NCI-H510A treated with DMSO at 0.1 percent for 48 hours (cell line): ENCODE measurements at places on chromosomes 16 and 17.
A peak's percentile ranks its signal among the peaks of the same experiment; 100 is the strongest.

DNA sequence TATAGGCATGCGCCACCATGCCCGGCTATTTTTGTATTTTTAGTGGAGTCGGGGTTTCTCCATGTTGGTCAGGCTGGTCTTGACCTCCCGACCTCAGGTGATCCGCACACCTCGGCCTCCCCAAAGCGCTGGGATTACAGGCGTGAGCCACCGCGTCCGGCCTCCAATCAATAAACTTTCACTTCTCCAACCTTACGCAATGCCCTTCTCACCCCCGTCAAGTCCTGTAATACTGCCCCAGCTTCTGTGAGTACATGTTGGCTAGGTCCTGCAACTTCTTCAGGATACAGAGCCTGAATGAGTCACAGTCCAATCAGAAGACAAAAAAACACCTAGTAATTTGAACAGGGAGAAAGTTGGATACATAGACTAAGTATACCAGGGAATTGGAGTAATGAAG, 47.1 kb upstream of the PHOSPHO1 start:
- no peak for DNase-seq

DNA sequence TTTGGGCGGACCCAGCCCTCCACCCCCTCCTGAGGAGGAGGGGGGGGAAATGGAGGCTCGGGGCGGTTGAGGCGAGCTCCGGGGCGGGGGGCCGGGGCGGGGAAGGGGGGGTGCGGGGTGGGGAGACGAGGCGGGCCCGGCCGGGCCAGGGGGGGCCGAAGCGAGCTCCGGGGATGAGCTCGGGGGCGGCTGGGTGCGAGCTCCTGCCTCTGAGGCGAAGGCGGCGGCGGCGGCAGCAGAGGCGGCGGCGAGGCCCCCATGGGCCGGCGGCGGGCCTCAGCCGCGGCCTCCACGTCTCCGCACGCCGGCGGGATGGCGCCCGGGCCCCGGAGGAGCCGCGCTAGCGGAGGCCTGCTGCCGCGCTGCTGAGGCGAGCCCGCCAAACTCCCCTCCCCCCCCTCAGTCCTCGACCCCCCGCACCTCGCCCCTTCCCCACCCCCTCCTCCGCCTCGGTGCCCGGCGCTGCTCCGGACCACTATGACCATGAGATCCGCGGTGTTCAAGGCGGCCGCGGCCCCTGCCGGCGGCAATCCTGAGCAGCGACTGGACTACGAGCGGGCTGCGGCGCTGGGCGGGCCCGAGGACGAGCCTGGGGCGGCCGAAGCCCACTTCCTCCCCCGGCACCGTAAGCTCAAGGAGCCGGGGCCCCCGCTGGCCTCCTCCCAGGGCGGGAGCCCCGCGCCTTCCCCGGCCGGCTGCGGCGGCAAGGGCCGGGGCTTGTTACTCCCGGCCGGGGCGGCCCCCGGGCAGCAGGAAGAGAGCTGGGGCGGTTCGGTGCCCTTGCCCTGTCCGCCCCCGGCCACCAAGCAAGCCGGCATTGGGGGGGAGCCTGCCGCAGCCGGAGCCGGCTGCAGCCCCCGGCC, 596 bp downstream of the MSL1 start:
- DNase-seq: no peak

- DNase-seq: no peak
Measured at GRCh38 chr16:31149894-31150890, at the start of gene PRSS36. TSS of gene PRSS36 (minus strand) at chr16:31150066. CDS start at chr16:31150035, 31 bp downstream.

DNA sequence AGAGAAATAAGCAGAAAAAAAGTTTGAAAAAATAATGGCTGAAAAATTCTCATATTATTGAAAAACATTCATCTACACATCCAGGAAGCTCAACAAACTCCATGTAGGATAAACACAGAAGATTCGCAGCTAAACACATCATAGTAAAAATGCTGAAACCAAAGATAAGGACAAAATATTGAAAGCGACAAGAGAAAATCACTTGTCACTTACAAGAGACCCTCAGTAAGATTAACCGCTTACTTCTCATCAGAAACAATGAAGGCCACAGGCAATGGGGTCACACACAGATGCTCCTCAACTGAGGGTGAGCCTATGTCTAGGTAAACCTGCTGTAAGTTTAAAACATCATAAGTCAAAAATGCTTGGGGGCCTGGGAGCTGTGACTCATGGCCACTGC, 38.1 kb upstream of the METRNL start:
- DNase-seq: no peak

DNA sequence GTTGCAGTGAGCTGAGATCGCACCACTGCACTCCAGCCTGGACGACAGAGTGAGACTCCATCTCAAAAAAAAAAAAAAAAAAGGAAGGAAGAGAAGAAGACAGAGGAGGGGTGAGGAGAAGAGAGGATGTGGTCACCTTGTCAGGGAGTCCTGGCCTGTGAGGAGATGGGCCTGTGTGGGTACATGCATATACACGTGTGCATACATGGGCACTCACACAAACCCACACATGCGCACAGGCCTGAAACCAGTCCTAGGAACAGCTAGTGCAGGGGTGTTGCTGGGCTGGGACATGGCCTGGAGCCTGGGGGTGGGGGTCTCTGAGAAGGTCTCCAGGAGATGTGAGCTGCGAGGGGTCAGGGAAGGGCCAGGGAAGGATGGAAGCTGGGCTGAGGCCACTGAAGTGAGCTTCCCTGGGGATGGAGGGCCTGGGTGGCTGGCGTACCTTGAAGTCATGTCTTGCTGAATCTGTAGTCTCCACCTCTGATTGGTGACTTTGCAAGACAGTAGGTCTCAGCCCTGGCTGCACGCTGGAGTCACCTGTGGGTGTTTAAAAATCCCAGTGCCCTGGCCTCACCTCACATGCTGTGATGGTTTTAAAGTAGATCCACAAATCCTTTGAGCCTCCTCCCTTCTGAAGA, 72.4 kb downstream of the MRM1 start:
- DNase-seq: no peak

DNA sequence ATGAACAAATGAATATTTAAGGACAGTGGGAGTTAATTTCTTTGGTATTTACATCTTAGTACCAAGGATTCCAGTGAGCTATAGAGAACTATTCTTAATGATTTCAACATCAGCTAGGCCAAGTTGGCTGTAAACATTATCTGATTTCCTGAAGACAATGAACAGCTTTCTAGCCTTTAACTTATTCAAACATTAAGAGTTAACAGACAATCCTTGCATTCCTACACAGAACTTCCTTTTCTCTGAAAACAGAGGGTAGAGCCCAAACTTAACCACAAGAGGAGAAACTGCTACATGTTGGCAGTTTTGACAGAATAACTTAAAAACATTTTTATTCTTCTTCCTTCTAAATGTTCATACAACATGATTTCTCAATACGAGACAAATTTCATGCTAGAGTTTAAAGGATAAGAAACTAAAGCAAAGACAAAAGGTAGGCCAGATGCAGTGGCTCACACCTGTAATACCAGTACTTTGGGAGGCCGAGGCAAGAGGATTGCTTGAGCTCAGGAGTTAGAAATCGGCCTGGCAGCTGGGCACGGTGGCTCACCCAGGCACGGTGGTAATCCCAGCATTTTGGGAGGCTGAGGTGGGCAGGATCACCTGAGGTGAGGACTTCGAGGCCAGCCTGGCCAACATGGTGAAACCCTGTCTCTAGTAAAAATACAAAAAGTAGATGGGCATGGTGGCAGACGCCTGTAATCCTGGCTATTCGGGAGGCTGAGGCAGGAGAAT, 4.4 kb downstream of the CRLF3 start:
- no peak for DNase-seq

DNA sequence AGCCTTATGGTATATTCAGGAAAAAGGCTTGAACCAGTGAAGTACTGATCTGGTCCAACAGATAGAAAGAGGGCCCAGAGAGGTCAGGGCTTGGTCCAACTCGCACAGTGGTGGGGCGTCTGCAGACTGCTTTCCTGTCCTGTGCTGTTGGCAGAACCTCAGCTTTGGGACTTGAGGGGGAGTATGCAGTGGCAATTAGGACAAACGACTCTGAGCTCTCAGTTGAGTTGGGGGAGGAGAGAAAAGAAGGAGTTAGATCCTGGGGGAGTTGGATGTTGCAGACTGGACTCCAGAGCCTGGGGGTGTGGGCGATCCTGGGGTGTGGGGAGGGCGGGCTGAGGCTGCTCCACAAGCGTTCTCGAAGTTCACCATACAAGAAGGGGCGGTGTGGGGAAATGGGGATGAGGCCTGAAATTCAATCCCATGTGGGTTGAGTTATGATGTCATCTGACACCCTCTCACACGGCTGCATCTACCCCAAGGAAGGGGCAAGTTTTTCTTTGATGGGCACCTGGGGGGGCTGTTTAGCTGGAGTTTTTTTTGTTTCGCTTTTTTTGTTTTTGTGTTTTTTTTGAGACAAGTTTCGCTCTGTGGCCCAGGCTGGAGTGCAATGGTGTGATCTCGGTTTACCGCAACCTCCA, 14.6 kb downstream of the GRB7 start:
- no peak for DNase-seq

GRCh38 chr16:75292691-75293090, 41.3 kb upstream of the BCAR1 start:
- DNase-seq: no peak

GRCh38 chr16:83549316-83550182, 258.2 kb upstream of the HSBP1 start:
- DNase-seq: no peak

- no peak for DNase-seq
Measured at GRCh38 chr16:79876332-79876730, 275.8 kb upstream of the MAF start.

DNA sequence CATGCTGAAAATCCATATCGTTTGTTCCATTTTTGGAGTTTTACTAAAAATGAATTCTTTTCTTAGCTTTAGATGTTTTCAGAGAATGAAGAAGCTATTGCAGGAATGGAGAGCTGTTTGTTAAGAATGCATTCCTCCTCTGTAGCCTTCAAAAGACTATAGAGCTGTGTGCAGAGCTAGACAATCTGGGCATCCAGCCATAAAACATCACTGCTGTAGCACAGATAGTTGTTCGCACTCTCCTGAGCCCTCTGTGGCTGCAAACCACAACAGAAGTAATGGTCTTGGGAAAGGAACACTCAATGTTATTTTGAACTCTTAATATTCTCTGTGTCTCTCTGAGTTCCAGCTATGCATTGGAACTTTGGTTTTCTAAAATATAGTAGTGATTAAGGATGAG, 4.9 kb downstream of the TNRC6C start:
- peak; percentile 20 for DNase-seq

DNA sequence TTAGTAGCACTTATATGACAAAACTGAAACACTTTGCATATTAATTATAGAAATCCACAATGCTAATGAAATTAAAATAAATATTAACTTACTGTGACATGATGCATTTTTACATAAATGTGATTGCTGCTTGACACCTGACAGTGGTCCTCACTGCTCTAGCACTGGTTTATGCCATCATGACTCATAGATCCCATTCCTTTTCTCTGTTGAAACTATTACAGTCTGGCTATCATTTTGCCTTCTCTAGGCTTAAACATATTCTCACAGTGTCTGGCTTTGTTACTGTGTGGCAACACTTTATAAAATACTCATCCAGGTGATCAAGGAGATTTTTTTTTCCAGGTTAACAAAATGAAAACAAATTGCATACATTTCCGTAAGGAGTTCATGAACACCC, 108.0 kb downstream of the MRTFB start:
- no peak for DNase-seq

DNA sequence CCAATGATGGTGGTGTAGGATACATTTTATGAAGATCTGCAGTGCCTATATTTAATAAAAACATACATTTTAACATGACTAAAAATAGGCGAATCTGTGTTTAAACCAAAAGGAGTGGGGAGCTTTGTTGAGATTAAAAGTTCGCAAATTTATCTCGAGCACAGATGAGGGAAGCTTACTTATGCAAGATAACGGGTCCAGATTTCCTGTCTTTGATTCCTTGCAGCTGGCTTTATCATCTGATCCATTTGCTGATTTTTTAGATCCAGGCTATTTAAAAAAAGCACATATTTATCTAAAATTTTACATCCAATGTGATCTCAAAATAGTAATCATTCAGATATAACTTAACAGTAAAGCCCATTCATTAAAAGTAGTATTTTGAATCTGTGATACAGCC, 57.0 kb upstream of the INTS2 start:
- DNase-seq: no peak

GRCh38 chr17:80485846-80486245, 9.4 kb upstream of the NPTX1 start:
- no peak for DNase-seq

- DNase-seq: peak; percentile 84
Measured at GRCh38 chr17:50661795-50662391, 27.2 kb downstream of the ABCC3 start.

- DNase-seq: peak; percentile 38
Measured at GRCh38 chr16:85649411-85650134, 36.5 kb downstream of the GSE1 start.

DNA sequence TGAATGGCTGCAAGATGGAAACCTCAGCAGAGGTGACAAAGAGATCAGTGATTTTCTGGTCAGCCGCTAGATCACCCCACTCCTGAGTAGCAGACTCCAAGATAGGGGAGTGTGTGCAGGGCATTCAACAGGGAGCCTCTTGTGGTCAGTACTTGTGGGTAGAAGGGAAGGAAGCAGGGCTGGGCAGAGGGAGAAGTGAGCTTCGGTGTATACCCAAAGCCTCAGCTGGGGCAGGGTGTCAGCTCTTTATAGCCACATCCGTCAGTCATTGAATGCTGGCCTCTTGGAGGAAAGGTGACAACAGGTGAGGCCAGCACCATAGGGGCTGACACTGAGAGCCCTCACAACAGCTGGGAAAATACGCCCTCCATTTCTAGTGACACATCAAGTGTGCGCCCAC, 2.2 kb upstream of the SLC12A3 start:
- DNase-seq: no peak

DNA sequence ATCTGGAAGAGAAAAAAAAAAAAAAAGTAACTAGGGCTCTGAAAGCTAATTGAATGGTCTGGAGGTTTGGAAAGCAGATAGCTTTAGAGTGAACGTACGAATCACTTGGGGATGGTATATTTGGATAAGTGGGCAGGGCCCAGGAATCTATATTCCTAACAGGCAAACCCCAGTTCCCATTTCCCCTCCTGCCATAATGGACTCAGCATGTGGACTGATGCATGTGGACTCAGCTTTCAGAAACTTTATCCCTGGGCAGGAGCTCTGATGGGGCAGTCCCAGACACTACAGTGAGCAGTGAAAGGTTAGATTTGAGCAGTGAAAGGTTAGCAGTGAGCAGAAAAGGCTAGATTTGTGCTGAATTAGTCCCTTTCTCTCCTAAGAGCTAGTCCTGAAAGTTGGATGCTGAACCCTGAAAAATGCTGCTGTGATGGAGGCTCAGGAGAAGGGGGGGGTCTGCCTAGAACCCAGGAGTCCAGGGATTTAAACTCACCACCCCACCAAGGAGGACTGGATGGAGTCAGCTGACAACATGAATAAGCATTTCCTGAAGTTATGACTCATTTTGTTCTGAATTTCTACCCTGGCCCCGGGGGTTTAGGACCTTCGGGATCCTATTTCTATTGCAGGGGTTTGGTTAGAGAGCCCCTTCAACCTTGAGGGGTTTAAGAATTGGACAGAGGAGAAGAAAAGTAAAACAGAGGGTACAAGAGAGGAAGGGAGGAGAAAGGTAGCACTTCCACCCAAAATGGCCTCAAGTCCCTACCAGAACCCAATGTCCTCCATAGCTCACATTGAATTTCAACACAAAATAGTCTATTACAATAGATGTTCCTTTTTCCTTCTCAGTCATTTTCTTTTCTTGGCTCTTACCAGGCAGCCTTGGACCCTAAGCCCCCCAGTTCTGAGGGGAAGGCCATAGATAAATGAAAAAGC, 10.3 kb upstream of the FZD2 start:
- no peak for DNase-seq
